Retina (tissue), 1 donor: ENCODE measurements at places on chromosomes 2 and 18.

DNA sequence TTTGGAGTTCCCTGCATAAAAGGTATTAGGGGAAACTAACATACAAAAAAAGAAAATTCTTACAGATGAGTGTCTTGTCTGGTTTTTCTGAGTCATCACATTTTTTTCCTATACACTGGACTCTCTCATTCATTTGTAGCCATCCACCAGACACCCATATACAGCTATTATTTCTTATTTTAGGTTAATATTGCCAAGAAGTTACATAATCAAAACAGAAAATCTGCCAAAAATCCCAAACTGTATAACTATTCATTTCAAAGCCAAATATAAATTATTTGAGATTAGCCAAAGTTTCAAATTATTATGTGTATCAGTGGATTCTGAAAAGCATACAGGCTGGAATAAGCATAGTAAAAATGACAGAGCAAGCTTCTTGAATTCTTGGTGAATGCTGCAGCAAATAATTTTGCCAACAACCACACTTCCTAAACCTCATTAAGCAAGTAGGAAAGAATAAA, 191.2 kb downstream of the NCKAP5 start:
- no peak for DNase-seq

GRCh38 chr2:207143215-207144172, 22.3 kb downstream of the KLF7 start:
- DNase-seq: peak; percentile 85

DNA sequence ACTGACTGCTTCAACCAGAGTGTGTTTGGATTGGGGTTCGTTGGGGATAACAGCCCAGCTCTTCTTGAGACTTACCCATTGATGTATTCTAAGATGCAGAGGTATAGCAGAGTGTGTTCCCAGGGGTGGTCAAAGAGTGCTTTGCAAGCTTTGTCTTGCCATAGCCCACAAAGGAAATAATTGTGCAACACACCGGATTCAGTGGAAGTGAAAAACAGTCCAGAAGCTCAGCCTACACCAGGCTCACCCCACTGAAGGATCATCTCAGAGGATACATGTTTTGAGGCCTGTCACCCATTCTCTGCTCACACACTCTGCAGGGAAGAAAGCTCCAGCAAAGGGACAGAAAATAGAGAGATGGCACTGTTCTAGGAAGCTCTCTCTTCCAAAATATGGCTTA, 9.6 kb downstream of the CACNB4 start:
- no peak for DNase-seq

GRCh38 chr2:30702694-30703093, 104.6 kb downstream of the CAPN13 start:
- no peak for DNase-seq

- DNase-seq: no peak
Observed at GRCh38 chr2:65729246-65729645, 296.8 kb upstream of the SPRED2 start.
